Cardiac muscle cell (in vitro differentiated cells and primary cell): ENCODE measurements at places on chromosomes 11 and 22. TPM values are rescaled to one million over a fixed set of nuclear protein-coding genes. Genes with fewer than 3 reads are reported as not detected.
A peak's percentile ranks its signal among the peaks of the same experiment; 100 is the strongest.

DNA sequence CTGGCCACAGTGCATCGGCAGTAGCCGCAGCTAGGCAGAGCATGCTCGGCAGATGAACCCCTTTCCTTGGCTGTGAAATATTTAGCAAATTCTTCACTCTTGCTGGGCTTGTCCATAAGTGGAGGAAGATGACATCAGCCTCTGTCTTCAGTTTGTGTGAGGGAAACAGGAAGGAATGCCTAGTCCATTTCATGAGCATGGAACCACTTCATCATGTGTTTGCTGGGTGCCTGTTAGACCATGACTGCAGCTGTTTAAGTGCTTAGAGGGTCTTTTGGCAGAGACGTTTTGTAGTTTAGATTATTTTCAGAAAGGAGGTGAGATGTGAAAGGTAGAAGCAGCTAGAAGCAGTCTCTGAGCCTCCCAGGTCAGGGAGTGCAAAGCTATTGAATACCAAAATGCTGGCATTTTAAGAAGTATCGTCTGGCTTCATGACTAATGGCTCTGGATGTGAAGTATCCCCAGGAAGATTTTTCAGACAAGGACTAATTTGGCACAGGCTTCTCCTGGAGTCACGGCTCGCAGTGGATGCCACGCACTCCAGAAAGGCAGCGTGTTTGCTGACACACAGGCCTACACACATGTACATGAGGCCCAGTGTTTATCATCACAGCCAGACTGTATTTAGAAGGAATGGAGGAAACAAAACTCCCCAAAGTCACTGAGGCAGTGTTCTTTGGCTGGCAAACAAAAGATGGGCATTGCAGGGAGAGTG lies 43.1 kb upstream of the GRAMD1B start:
- DNase-seq, result no peak

GRCh38 chr22:33851821-33852384 lies 68.4 kb downstream of the LARGE1 start:
- DNase-seq, result no peak

CEP126 gene
- polyA plus RNA-seq, result 1.5 and 1.9 TPM in 2 replicates

- no peak for DNase-seq
Observed at GRCh38 chr22:19635644-19636043, 78.7 kb upstream of the SEPTIN5 start.

GRCh38 chr22:46251266-46251665 lies 1.2 kb upstream of the CDPF1 start:
- no peak for DNase-seq

GRCh38 chr11:104776501-104777170 lies 121.6 kb downstream of the CASP12 start:
- DNase-seq, result no peak

- no peak for DNase-seq
Observed at GRCh38 chr11:115652496-115652895, 148.3 kb upstream of the CADM1 start.

SHISA8 gene
- 0.16 TPM in 1 of 2 replicates, not detected in the other for polyA plus RNA-seq

- peak; percentile 54 for DNase-seq
Observed at GRCh38 chr11:12777208-12777874, 103.1 kb downstream of the TEAD1 start.

MIAT gene
- 0.11 and 0.30 TPM in 2 replicates for polyA plus RNA-seq

ART1 gene
- polyA plus RNA-seq, result not detected in 2 replicates

DNA sequence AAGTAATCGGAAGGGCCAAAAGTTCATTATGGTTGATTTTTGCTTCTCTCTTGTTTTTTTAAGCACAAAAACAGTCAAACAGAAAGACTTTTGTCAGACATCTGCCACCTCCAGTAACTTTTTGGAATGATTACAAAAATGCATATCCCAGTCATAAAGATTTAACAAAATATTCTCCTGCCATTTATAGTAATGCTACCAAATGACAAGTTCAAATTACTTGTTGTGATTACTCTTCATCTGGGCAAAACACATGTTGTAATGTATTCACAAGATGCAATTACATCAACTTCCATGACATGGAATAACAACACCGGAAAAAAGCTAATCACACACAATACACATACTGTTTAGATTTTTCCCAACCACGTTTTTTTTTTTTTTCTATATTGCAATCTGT lies 1017.5 kb upstream of the TENM4 start:
- DNase-seq, result no peak

DNA sequence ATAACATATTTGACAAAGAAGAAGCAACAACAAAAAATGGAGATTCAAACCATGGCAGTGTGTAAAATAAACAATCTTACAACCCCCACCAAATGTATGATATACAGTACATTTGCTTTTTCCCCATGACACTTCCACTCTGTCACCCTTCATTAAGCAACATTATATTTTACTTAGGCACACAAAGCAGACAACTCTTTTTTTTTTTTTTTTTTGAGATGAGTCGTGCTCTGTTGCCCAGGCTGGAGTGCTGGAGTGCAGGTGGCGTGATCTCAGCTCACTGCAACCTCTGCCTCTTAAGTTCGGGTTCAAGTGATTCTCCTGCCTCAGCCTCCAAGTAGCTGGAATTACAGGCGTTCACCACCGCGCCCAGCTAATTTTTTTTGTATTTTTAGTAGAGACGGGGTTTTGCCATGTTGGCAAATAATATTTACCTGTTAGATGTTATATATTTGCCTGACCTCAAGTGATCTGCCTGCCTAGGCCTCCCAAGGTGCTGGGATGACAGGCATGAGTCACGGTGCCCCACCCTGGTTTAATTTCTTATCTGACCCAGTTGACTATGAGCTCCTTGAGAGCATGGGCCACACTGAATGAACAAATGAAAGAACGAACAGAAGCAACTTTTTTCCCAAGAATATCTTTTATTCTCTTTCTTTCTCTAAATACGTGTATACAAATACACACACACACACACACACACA lies 5.5 kb upstream of the PCF11 start:
- DNase-seq, result no peak

OVOL1 gene
- polyA plus RNA-seq, result 0.35 TPM in 1 of 2 replicates, not detected in the other

DNA sequence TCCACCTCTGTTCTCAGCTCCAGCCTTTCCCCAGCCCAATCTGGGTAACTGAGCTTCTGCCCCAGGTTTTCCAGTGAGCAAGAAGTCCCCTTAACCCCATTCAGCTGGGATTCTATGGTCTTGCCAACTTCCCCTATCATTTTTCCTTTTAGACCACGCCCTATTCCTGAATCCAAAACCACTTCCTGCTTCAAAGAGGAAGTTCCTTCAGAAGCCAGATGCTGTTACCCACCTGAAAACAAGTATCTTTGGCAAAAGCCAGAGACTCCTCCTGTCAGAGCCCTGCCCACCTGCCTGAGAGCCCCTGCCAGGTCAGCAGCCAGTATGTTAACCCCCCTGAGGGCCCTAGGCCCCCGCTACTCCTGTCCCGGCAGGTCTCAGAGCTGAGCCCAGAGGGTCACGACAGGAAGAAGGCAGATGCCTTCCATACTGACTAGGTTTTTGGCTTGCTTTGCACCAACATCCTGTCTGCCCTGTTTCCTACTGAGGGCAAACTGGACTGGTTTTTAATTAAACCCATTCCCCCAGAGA lies 20.3 kb upstream of the MICAL2 start:
- no peak for DNase-seq

TNNI2 gene
- polyA plus RNA-seq, result 1.1 and 2.5 TPM in 2 replicates

OSM gene
- polyA plus RNA-seq, result not detected in 2 replicates

- DNase-seq, result no peak
Observed at GRCh38 chr11:3879216-3879966, 23.9 kb downstream of the STIM1 start.
